ENCODE measurements at places on chromosomes 2 and 18.

GRCh38 chr2:99656994-99657393 is 167.2 kb upstream of the REV1 start:
- no peak for DNase-seq

- DNase-seq, result no peak
These were observed 13.4 kb downstream of the IL18RAP start for GRCh38 chr2:102436323-102436722.

- no peak for DNase-seq
These were observed 51.7 kb downstream of the SOS1 start for GRCh38 chr2:39069136-39069515.

DNA sequence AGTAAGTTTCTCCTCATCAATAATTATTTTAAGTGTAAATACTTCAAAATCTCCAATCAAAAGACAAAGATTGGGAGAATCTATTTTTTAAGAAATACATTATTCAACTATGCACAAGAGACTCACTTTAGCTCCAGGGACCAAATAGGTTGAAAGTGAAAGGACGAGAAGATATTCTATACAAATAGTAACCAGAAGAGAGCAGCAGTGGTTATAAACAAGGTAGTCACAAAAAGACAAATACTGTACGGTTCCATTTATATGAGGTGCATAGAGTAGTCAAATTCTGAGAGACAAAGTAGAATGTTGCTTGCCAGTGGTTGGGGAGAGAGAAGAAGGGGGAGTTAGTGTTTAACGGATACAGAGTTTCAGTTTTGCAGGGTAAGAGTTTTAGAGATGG is 69.8 kb downstream of the POU3F3 start:
- DNase-seq, result no peak

DNA sequence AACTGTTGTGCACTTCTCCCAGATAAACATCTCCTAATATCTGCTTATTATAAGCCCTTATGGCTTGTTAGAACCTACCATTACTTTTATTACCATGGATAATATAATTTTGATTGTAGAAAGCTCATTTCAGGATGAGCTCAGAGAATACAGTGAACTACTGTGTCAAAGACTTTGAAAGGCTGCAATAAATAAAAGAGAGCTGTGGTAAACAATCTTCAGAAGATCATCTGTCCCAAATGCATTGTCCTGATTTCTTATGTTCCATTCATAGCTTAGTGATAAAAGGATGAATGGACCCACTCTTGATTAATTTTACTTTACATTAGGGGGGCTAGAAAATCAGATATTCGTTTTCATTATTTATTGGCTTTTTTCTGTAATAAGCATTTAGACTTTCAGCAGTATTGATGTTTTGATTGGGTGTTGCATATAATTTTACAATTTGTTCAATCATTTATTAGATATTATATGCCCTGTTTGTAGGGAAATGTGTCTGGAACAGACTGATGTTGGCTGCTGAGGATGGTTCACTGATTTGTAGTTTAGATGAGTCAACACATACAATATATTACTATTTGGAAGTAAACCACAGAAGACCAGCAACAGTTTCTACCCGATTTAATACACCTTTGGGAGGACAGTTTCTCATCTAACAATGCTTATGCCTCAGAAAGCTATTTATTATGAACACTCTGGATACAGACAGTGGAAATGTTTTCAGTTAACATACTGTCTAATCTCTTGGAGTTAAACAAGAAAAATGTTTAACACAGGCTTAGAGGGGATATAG is 147.2 kb downstream of the TMEFF2 start:
- DNase-seq, result no peak

GRCh38 chr2:126836761-126837679 is 61.7 kb upstream of the TEX51 start:
- no peak for DNase-seq

DNA sequence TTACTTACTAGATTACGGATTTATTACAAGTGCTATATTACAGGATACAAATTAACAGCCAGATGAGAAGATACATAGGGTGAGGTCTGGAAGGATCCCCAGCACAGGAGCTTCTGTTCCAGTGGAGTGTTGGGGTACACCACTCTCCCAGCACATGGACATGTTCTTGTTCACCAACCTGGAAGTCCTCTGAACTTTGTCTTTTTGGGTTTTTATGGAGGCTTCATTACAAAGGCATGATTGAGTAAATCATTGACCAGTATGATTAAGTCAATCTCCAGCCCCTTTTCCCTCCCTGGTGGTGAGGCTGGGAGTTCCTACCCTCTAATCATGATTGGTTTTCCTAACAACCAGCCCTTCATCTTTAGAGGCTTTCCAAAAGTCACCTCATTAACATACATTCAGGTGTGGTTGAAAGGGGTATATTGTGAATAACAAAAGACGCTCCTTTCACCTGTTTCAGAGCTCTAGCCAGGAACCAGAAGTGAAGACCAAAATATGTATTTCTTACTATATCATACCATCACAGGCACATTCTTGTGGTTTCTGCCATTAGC is 38.3 kb downstream of the APLF start:
- no peak for DNase-seq

DNA sequence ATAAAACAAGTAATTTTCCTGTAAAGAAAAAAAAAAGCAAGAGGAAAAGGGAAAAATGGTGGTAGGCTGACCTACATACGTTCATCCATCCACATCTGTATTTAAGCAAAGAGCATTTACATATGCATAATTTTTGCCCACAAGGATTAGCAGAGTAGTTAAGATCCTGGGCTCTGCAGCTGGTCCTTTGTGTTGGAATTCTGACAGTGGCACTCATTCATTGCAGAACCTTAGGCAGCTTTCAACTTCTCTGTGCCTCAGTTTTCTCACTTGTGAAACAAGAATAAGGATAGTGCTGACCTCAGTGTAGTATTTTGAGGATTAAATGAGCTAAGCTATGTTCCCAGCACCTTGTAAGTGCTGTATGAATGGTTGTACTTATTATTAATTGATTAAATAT is 211.3 kb downstream of the ARL4C start:
- DNase-seq, result no peak

GRCh38 chr2:199457147-199458008 is at the start of gene SATB2:
Gene SATB2 (minus strand): TSS chr2:199457939. CDS start chr2:199456037, 1,902 bp downstream.
- DNase-seq, result no peak

DNA sequence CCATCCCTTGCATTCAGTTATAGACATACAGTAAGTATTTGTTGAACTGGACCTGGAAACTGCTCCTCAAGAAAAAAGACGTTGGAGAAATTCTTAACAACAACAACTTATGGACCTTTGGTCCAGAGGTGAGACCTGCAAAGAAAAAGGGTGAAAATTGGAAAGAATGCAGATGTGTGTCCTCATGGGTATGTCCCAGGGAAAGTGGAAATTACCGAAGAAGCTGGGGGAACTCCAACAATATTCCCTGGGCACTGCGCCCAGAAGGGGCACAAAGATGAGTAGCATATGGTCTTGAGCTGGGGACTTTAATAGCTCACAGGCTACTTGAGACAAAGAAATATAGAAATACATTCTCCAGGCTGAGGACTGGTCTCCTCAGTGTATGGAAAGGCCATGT is 35.5 kb upstream of the YWHAQ start:
- DNase-seq, result no peak

- no peak for DNase-seq
These were observed 48.1 kb downstream of the MERTK start for GRCh38 chr2:111946294-111947114.

DNA sequence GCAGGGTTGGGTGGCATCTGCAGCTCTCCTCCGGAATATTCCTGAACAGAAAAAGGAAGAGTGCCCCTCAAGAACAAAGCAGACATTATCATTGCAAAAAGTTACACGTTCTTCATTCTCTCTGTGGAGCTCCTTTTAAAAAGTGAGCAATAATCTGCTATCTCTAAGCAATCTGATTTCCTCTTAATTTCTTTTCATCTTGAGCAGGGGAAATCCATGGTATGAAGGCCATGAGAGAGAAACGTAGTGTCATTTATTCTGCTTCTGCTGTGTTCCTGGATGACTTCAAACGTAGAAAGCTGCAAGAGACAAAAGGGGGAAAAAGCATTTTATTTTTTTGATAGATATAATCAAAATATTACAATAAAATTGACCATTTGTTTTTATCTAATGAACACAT is 16.9 kb downstream of the SMIM21 start:
- DNase-seq, result no peak

GRCh38 chr2:97728091-97728731 is 14.8 kb downstream of the ZAP70 start:
- DNase-seq, result no peak

- no peak for DNase-seq
These were observed 20.8 kb downstream of the COPS7B start for GRCh38 chr2:231807020-231807419.

DNA sequence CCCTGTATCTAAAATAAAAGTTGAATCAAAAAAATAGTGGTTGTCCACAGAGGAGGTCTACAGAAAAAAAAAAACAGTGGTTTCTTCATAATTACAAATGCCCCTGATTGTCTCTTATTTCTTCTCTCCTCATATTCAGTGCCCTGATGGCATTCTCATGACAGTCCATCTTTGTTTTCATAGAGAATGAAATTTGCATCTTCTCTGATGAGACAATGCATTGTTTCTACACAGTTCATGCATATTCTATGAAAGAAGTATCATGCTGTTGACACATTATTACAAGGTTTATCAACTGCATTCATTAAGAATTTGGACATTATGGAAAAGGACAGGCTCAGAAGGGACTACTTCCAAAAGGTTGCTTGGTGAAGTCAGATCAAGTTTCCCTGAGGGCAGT is 59.5 kb downstream of the LHCGR start:
- no peak for DNase-seq

- DNase-seq, result peak; percentile 85
These were observed 63.4 kb upstream of the PEX13 start for GRCh38 chr2:60954139-60954538.

DNA sequence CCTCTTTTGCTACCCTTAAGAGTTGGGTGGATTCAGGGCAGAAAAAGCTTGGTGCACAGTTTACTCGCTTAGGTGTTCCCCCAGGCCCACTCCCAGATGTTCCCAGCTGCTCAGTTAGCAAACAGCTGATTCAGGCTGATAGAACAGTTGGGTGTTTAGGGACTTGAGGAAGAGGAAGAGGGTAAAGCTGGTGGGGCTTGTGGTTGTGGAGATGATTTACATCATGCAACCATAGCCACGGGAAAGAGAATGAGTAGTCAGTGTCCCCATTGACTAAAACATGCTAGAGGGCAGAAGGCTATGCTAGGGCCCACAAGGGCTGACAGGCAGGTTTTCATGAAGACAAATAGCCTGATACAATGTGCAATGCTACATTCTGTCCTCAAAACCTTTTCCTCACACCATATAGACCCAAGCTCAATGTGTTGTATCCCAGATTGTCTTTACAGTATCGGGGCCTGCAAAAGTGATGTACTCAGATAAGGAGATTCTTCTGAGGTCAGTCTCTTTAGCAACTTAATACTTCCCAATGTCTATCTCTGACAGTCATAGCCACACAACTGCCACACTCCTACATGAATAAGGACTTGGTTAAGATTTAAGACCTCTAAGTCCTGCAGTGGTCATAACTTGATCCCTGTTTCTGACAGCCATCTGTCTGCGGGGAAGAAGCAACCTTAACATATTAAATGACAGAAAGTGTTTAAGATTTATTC is 15.6 kb downstream of the COLEC12 start:
- DNase-seq, result no peak

DNA sequence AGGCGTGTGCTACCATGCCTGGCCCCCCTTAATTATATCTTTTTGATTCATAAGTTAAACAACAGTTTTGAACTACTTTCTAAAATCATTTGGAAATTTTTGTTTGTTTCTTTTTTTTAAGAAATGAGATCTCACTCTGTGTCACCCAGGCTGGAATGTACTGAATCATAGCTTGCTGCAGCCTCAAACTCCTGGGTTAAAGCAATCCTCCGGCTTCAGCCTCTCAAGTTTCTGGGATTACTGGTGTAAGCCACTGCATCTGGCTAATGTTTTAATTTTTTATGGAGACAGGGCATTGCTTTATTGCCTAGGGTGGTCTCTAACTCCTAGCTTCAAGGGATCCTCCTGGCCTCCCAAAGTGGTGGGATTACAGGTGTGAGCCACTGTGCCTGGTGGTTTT is 71.5 kb downstream of the BABAM2 start:
- DNase-seq, result no peak

GRCh38 chr2:1864981-1865421 is 120.7 kb upstream of the PXDN start:
- no peak for DNase-seq

DNA sequence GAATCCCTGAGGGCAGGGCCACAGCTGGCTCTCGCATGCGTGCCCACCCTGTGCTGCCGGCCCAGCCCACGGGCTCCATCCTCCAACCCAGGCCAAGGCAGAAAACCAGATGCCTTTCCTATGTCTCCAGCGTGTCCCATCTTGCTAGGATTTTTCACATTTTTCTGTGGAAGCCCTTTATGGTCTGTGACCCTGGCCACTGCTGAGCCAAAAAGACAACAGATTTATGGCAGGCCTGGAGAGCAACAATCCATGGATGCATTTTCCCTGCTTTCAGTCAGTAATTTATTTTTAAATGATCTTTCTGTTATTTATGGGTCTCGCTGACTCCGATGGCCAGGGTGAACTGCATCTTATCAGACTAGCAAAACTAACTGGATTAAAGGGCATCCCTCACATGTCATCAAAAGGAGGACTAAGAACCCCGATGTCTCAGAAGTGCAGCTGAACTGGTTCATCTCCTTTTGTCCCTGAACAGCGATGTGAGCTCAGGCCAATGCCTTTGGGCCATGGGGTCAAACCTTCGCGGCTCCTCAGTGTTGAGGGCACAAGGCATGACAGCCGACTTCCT is 346.0 kb downstream of the CYRIA start:
- DNase-seq, result no peak

DNA sequence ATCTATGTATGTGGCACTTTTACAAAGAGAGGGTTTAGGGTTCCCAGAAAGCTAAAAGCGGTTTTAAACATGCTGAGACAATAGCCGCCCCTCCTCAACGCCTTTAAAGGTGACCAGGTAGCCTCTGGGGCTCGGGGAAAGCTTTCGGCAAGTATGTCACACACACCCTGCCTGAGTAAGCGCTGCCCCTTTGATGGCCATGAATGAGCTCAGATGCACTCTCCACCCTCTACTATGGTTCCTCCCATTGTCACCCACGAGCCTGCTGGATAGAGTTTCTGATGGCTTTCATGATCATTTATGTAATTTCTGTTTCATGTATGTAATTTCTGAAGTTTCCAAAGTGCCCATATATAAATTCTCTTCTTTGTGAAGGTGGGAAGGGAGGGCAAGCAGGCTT is 44.1 kb upstream of the GRHL1 start:
- DNase-seq, result no peak

- DNase-seq, result no peak
These were observed 460.1 kb upstream of the SALL3 start for GRCh38 chr18:78519394-78520062.

DNA sequence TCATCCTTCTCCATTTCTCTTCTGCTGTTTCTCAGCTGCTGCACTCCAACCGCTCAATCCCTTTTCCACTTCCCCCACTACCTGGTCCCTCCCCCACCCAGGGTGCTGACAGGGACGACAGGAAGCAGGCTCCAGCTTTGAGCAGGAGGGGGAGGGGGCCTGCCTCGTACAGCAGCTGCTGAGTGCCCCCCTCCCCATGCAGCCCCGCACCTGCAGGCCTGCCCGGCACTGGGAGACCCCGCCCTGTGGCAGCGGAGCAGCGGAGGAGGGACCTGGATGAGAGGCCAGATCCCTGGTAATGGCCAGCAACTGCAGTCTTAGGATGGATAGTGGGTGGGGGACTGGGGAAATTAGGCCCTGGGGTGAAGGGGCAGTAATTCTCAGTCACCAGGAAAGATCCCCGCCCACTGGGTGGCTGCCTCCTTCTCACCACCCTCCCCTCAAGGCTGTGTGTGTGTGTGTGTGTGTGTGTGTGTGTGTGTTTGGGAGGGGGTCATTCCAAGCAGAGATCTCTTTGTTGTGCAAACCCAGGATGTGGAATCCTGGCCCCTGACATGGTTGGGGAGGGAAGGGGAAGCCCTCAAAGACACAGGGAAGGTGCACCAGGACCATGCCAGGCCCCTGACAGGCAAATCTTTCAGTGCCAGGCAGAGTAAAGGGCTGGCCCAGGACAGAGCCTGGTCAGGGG is 6.8 kb upstream of the CRYBA2 start:
- DNase-seq, result no peak

Data from CD8-positive, alpha-beta T cell (primary cell).